ENCODE measurements at places on chromosomes 7 and 10.

GRCh38 chr10:93458821-93459257, 23.3 kb downstream of the MYOF start:
- DNase-seq: no peak

DNA sequence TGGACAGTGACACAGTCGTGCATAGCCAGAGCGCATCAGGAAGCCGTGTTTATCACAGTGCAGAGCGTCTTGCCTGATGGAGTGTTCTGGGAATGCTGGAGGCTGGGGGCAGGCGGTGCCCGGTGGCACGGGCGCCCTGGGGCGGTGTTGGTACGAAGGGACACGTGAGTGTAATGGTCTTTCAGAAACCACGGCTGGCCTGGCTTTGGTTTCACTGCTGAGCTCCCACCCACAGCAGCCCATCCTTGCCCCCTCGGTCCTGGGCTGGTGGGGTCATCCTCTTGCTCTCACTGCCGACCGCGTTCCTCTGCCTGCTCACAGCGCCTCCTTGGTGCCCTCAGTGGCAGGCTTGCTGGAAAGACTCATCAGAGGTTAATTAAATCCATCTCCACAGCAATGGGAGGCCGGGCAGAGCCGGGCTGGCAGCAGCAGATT, 50.6 kb downstream of the NKX6-2 start:
- DNase-seq: no peak

DNA sequence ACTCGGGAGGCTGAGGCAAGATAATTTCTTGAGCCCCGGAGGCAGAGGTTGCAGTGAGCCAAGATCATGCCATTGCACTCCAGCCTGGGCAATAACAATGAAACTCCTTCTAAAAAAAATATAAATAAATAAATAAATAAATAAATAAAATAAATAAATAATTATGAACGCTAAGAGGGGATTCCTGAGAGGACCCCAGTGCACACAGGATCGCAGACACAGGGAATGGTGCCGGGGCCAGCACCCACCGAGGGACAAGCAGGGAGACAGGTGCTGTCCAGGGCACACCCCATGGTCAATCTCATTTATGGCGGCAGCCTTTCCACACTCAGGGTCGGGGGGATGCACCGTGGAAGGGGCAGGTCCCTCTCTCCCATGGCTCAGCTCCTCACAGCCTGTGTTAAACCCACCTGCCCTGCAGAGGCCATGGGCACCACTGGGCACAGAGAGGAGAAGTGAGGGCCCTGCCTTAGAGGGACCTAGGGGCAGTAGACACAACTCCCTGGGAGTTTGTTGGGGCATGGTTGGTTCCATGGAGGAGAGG, 2.2 kb upstream of the RAMP3 start:
- DNase-seq: no peak

- peak; percentile 78 for DNase-seq
Measured at GRCh38 chr7:122886357-122887081, at the start of gene CADPS2. CADPS2 (minus strand) TSS chr7:122886460; CDS start chr7:122886337, 123 bp downstream.

- DNase-seq: no peak
Measured at GRCh38 chr7:70647801-70648498, 484.0 kb upstream of the GALNT17 start.

- peak; percentile 42 for DNase-seq
Measured at GRCh38 chr10:87861566-87861952, 1.8 kb downstream of the KLLN start.

- DNase-seq: no peak
Measured at GRCh38 chr7:43698460-43699255, 30.7 kb downstream of the COA1 start.

- DNase-seq: peak; percentile 30
Measured at GRCh38 chr10:102675666-102676533, 31.6 kb downstream of the TRIM8 start.

GRCh38 chr10:124521429-124521871, 59.8 kb downstream of the LHPP start:
- DNase-seq: no peak

DNA sequence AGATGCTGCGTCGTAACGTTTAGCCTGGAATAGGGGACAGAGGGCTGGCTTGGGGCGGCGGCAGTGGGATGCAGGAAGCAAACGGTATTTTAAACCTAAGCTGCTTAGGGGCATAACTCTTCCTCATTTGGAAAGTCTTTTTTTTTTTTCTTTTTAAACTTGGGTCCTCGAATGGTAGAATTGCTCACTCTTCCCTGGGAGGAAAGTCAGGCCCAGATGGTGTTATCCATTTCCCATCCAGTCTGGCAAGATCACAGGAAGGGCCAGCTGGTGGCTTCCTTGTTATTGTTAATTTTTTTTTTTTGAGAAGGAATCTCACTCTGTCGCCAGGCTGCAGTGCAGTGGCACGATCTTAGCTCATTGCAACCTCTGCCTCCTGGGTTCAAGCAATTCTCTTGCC, 56.6 kb downstream of the TMEM209 start:
- no peak for DNase-seq

DNA sequence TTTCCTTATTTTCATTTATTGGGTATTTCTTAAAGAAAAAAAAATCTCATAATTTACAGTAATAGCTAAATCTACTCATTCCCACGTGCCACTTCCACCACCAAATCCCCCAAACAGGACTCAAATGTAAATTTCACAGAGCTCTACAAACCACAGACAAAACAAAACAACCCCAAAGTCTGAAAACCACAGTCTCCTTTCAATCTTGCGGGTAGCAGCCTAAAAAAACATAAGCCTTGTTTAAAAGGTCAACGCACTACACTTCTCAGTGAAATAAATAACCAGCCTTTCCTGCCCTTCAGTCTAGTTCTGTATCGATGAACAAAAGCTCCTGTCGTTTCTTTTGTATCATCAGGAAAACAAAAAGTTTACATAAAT, 121.8 kb upstream of the AFAP1L2 start:
- no peak for DNase-seq

GRCh38 chr10:92756201-92757065, 66.7 kb downstream of the HHEX start:
- no peak for DNase-seq

GRCh38 chr10:119119400-119119799, 15.5 kb downstream of the DENND10 start:
- no peak for DNase-seq

DNA sequence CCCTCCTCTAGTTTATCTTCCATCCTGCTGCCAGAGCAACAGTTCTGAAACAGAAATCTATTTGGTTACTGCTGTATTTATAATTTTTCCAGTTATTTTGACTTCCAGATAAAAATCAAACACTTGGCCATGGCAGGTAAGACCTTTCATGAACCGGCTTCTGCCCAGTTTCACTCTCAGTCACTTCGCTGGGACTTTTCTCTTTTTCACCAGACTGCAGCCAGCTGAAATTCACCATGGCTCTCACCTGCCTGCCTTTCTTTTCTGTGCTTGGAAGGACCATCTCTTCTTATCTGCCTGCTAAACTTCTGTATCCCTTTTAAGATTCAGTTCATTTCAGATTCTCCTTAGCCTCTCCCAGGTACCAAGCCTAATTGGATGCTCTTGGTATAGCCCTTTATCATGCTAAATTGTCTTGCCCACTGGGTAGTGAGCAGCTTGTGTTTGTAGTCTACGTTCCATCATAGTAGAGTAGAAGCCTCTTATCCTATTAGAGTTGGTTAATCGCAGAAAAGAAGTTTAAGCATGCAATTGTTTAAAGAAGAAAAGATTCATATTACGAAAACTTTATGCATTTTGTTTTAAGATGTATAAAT, 71.7 kb downstream of the TAF3 start:
- no peak for DNase-seq

DNA sequence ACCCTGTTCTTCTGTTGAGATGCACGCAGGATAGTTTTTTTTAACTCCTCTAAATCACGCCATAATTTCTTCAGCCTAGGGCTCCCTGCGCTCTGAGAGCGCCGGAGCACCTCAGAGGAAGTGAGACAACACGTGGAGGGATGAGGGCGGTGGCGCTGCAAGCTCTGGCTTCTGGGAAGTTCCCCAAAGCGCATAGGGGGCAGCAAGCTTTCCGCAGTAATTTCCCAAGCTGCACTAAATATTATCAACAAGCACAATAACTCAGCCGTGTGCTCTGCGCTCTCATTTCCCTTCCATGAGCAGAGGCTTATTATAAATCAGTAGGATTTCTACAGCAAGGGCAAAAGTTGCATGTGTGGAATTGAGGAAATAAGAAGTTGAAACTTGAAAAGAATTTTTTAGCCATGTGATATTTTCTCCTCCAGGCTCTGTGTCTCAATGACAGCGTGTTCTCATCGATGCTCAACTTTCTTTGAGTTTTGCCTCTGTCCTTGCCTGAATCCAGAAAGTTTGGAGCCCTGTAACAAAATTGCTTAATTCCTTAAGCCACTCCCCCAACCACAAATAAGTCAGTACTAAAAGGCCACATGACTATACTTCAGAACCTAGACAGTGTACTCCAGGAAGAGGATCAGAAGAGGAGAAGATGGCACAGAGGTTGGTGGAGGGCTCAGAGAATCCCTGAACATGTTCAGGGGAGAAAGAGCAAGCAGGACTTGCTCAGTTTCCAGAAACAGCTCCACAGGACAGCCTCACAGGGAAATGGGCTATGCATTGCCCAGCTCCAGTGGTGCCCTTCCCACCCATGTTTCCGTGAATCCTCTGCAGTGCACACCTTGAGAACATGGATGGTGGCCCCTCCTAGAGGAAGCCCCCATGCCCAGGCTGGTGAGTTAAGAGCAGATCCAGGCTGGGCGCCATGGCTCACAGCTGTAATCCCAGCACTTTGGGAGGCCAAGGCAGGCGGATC, 221.5 kb upstream of the GHITM start:
- peak; percentile 48 for DNase-seq

DNA sequence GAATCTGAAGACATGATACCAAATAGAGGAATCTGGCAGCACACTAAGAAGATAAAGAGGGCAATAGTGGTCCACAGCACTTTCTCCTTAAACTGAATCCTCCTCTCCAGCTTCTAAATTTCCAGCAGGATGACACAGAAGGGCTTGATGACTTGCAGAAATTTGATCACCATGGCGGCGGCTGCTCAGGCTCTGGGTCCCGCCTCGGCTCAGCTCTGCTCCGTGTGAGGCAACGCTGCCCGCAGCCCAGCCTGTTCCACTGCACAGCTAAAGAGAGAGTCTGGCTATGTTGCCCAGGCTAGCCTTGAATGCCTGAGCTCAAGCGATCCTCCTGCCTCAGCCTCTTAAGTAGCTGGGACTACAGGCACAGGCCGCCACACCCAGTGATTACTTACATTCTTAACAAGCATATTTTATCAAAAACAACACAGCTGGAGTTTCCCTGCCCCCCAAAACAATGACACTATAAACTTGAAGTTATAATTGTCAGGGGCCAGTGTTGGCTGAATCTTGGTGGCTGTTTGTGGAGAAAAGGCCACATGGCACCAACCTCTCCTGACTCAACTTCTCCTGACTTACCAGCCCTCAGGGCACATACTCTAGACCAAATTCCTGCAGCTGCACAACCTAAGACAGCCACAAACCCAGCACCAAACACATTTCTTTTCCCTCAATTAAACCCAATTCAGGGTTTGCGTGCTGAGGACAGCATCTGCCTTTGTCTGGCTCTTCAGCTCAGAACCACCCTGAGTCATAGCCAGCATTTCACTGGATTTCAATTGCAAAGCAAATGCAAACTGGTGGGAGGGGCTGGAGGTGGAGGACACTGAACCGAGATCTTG, 11.6 kb upstream of the TNPO3 start:
- DNase-seq: peak; percentile 14

DNA sequence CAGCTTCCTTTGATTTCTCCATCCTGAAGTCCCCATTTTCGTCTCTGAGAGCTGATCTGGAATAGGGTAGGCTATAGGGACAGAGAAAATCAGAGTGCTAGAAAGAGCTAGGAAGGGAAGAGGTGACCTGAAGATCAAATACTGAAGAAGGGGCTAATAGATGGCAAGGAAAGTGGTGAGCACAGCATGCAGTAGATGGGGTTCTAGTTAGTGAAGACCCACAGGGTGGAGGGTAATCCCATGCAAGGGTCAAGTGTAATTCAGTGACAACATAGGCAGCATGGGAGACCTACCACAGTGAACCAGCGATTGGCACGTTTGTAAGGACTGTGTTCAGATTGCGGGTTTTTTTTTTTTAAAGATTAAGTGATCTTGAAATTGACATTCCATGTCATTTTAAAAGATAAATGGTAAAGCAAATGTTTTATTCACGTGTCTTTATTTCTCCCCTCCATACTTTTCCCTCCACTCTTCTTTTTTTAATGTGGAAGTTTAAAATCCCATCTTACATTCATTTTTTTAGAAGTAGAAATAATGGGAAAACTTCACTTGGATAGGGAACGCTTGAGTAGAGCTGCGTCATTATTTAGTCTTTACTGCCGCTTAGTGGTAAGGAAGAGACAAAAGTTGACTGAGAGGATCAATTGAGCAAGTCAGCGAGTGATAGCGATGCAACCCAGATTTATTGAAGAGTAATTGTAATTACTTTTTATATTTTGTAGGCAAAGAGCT, 21.0 kb upstream of the ABI1 start:
- peak; percentile 17 for DNase-seq

DNA sequence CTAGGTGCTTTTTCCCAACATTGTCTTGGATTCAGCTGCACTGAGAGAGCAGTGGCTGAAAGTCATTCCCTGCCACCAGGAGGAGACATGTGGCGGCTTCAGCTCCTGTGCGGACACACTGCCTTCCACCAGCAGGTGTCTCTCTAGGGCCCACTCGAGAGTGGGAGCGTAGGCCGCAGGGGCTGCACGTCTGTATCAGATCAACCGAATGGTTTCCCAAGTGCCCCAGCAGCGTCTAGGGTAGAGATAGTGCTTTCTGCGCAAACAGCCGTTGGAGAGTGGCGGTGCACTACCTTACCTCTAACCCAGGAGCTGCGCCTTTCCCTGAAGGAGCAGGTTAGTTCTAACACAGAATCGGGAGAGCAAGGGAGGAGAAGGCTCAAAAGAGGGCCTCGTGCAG, 31.7 kb downstream of the PAPOLB start:
- peak; percentile 71 for DNase-seq

GRCh38 chr7:102106625-102107024, 180.0 kb upstream of the SH2B2 start:
- DNase-seq: no peak

GRCh38 chr10:116765648-116766081, 23.3 kb upstream of the HSPA12A start:
- DNase-seq: no peak

DNA sequence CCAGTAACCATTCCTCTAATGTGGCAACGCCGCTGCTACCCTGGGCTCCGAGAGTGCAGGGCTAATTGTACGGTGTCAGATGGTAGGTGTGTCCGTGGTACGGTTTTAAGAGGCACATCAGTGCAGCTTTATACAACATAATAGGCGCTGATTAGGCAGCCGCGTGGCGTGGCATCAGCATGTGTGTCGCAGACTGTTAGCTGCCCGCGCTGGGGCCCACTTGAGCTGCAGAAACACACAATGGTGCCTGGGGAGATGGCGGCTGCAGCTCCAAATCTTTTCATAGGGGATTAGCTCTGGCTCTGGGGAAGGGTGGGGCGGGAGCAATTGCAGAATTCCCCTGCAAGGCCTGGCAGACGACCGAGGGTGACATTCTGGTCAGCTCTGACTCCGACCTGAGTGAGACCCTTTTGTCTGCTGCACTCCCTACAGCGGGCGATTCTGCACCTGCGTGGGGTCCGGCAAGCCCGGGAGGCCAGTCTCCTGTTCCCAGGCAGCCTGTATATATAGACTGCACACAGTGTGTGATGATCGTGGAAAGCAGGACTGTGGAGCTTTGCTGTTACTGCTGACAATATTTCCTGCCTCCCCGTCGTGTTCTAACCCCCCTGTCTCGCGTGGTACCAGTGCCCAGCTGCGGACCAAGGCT, 722.7 kb upstream of the CELF2 start:
- peak; percentile 6 for DNase-seq
